ENCODE measurements at places on chromosomes 3 and 15.

GRCh38 chr15:64667736-64668161, 107.6 kb downstream of the RBPMS2 start:
- DNase-seq: no peak

DNA sequence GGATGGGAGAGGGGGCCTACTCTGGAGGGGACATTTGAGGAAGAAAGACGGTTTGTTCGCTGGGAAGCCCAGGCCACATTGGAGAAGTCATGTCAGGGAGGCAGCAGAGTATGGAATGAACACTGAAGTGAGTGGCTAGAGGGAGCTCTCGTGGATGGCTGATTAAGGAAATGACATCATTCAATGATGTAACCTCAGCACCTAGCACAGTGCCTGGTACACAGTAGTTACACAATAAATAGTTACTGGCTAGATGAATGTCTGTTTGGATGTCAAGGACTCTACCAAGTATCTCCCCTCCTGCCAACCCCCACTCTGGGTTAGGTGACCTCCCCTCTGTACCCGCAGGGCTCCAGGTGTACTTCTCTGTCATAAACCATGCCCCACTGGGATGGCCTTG, 121.1 kb downstream of the CLSTN2 start:
- no peak for DNase-seq

DNA sequence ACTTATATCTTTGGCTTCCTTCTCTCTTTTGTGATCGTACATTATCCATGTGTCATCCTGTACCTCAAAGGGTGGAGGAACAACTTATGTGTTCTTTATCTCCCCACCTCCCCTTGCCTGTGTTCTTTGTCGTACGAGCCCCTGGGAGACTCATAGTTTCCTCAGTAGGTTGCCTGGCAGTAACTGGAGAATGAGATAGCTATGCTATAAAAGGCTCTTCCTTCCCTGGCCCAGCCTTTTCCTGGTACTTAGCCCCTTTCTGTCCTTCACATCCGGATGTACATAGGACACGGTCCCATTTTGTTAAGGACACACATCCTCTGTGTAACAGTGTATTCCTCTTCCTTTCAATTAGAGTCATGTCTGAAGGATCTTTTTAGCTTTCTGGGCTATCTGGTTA, 32.1 kb downstream of the PLCL2 start:
- DNase-seq: no peak

DNA sequence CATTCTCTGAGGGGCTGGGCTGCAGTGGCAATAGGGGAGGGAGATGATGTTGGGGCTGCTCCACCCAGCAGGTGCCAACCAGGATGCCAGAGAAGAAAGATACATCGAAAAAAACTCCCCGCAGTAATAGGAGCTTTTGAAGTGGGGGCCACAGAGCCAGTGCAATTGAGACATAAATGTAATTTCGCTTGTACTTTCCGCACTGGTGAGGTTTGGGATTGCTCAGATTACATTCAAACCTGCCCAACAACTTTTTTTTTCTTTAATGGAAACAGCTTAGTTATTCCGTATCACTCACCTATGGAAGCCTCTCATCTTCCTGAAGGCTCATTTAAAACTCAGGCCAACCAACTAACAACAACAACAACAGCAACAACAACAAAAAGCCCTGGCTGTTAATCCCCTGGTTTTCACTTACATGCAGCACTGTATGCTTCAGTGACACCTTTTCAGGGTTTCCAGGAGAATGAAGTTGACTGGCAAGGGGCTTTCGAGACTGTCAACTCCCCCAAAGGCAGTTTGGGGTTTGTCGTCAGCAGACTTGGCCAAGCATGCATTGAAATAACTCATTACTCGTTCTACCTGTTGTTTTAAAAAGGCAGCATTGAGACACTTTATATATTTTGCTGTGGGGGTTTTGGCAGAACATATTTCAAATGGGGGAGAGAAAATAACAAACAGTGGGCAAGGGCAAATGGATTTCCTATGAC, 163.8 kb downstream of the EBLN2 start:
- DNase-seq: no peak
